DND-41 (cell line): ENCODE measurements at places on chromosomes 1 and 21.

DNA sequence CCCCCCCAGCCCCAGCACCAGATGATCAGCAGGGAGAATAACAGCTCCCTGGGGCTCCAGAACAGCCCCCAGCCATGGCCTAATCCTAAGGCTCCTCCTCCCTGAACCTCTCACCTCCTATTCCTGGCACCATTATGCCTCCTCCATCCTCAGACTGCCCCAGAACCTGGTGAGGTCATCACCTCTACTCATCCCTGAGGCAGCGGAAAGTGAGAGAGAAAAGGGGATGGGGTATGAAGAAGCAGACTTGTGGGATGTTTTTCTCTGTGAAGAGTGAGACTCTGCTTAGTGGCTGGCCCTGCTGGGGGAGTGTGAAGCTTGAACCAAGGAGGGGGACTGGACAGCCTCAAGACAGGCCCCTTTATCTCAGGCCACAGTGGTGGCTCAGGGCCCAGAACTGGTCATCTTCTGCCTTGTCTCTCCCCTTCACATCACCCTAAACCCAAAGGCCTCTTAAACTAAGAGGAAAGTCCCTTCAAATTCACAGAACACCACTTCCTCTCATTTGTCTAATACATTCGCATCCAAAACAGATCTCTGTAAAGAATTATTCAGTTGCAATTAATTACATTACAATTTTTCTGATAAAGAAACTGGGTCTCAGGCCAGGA is 2.2 kb upstream of the PPM1J start:
- DNase-seq = no peak

GRCh38 chr1:192807211-192808162 is 1.4 kb upstream of the RGS2 start:
- DNase-seq = no peak

- DNase-seq = no peak
These were observed 285.5 kb downstream of the VAV3 start for GRCh38 chr1:107679411-107679953.

DNA sequence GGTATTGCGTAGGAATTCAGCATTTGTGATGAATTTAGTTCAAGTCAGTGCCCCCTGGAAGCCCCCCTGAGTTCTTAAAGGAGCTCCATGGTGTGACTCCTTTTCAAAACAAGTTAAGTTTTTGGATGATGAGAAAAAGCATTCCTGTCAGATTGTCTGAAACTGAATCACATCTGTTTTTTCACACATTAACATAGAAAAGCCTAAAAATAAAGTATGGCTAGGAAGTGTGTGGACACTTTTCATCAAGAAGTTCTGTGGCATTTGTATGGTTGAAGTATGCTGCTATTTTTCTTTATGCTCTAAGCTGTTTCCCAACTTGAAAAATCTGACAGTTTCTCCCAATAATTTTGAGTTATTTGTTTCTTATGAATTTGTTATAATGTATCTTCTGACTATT is 33.7 kb downstream of the PRDM2 start:
- no peak for DNase-seq

DNA sequence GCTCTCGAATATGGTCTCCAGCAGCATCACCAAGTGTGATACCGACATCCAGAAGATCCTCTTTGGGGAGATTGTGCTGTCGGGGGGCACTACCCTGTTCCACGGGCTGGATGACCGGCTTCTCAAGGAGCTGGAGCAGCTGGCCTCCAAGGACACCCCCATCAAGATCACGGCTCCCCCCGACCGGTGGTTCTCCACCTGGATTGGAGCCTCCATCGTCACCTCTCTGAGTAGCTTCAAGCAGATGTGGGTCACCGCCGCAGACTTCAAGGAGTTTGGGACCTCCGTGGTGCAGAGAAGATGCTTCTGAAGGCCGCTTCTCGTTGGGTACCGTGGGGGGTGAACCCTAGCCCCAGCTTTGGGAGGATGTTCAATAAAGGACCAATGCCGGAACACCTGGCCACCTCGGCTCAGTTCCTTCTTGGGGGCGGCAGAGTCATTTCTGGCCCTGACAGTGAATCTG is 1.3 kb downstream of the ACTRT2 start:
- DNase-seq = no peak

DNA sequence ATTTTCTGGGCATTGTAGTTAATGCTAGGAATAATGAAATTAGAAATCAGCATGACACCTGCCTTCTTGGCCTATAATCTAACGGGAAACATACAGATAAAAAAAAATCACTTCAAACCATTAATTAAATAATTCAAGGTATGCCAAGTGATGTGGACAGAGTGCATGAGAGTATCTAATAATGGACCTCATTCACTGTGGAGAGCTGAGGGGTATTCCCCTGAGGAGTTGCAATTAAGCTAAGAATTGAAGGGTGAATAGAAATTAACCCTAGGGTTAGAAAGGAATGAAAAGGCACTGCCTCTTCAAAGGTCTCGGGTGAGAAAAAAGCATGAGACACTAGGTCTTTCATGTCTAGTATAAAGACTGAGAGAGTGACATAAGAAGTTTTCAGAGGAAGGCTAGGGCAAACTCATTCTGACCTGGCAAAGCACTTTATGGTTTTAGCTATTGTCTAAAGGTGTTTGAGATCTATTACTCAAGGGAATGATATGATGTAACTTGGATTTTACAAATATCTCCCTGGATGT is 466.1 kb downstream of the KCNT2 start:
- DNase-seq = no peak

- no peak for DNase-seq
These were observed 41.0 kb downstream of the MFSD2A start for GRCh38 chr1:39995973-39996393.

- no peak for DNase-seq
These were observed 105.3 kb downstream of the MAST2 start for GRCh38 chr1:45908611-45909140.

GRCh38 chr1:200048244-200048643 is 20.7 kb downstream of the NR5A2 start:
- DNase-seq = no peak

- DNase-seq = no peak
These were observed 74.0 kb downstream of the KIF14 start for GRCh38 chr1:200546577-200546976.

GRCh38 chr1:94952539-94952938 is 25.6 kb upstream of the CNN3 start:
- DNase-seq = no peak

DNA sequence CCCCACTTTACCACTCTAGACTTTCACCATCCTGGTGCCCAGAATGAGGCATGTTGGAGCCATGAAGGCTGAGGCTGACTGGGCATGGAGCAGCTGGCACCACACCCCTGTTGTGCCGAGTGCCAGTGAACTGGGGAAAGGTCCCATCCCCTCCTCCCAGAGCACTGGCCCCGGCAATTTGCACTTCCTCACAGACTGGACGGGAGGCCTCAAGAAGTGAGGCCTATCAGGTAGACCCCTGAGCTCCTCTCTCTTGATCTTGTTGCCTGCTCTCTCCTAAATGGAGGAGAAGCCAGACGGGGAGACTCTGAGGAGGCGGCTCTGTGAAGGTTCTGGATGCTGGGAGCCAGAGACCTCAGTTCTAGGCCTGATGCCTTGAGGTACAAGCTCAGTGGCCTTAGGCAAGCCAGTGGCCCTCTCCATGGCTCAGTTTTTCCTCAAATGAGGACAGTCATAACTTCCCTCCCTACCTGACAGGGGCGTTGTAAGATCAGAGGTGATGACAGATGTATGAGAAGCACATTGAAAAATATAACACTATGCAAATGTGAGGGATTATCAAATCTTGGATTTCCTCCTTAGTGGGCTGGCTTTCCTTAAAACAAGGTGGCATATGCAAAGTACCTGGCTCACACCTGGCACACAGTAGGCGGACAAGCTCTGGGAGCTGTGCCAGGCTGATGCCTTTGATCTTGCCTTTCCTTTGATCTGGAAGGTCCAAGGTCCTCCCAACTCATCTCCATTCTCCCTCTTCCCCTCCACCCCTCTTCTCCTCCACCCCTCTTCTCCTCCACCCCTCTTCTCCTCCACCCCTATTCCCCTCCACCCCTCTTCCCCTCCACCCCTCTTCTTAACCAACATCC is 6.7 kb downstream of the GRHL3 start:
- no peak for DNase-seq

DNA sequence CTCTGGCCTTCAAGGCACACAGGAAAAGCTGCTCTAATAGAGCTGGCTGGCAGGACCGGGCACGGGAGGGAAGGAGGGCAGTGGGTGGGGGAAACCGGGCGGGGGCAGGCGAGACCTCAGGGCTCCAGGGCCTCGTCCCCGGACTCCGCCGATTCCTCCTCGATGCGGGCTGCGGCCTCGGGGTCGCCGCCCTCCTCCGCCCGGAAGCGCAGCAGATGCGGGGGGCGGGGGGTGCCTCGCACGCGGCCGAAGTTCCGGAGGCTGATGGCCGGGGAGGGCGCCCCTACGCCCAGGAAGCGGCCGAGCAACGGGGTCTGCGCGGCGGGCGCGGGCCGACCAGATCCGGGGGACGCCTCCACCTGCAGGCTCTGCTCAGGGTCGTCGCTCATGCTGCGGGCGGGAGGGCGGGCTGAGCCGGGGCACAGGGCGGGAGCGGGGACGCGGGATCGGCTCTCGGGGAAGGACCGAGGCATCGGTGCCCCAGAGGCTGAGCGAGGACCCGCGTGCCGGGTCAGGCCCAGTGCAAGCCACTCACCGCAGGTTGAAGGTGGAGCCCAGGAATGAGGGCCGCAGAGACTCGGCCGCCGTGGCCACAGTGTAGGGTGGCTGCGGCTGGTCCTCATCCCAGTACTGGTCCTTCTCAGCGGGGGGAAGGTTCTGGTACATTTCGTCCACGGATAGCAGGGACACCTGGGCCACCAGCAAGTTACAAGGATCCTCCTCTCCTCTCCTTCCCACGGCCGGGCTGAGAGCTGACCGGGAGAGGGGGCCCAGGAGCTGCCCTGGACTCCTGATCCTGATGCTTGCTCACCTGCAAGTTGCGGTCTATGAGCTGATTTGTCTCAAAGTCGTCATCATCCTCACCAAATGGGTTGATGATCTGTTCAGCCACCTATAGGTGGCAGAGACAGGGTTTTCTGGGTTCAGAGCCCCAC is 3.6 kb downstream of the BEST4 start:
- no peak for DNase-seq

GRCh38 chr1:53446051-53446450 is 13.1 kb upstream of the DMRTB1 start:
- no peak for DNase-seq

GRCh38 chr1:31628931-31629556 is 11.6 kb downstream of the HCRTR1 start:
- no peak for DNase-seq

DNA sequence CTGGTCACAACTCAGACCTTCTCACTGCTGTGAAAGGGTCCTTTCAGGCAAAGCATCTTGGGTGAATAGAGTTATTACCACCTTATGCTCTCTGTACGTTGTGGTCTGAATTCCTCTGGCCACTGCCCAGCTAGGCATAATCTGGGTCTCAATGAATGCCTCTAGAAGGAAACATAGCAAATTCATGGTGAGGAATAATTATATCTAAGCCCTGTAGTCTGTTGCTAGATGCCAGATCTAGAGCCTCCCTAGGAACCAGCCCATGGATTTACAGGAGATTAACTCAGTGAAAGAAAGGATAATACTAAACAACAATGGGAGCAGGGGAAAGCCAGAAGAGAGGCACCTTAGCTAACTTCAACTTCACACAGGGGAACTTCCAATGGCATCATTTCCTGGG is 2.4 kb upstream of the COL11A1 start:
- no peak for DNase-seq

DNA sequence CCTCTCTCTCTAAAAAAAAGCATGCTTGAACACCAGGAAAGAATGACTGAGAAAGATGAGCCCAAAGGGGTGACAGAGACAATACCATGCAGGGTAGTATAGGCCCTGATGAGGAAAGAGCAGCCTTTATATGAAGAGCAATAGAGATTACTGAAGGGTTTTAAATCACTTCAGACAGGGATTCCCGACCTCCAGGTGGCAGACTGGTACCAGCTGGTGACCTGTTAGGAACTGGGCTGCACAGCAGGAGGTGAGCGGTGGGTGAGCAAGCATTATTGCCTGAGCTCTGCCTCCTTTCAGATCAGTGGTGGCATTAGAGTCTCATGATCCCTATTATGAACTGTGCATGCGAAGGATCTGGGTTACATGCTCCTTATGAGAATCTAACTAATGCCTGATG is 30.8 kb upstream of the GTF2B start:
- DNase-seq = no peak

DNA sequence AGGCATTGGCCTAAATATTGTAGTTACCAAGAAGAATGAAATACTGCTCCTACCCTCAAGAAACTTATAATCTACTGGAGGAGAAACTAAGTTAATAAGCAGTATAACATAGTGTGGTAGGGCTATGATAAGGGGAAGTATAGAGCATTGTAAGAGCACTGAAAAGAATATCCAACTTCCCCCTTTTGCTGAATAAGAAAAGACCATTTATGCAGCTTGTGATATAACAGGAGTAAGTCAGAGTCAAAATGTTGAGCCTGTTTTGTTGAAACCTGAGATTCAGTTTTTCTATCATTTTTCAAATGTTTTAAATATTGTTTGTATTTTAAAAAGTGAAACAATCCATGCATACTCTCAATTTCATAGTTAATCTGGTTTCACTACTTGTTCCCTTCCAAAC is 48.3 kb upstream of the FCRL4 start:
- DNase-seq = no peak

- no peak for DNase-seq
These were observed 996 bp upstream of the MGST3 start for GRCh38 chr1:165629848-165630628.

- DNase-seq = no peak
These were observed 11.5 kb downstream of the TMPRSS3 start for GRCh38 chr21:42384156-42384945.

- DNase-seq = no peak
These were observed 304.3 kb downstream of the LTN1 start for GRCh38 chr21:28688381-28688780.

DNA sequence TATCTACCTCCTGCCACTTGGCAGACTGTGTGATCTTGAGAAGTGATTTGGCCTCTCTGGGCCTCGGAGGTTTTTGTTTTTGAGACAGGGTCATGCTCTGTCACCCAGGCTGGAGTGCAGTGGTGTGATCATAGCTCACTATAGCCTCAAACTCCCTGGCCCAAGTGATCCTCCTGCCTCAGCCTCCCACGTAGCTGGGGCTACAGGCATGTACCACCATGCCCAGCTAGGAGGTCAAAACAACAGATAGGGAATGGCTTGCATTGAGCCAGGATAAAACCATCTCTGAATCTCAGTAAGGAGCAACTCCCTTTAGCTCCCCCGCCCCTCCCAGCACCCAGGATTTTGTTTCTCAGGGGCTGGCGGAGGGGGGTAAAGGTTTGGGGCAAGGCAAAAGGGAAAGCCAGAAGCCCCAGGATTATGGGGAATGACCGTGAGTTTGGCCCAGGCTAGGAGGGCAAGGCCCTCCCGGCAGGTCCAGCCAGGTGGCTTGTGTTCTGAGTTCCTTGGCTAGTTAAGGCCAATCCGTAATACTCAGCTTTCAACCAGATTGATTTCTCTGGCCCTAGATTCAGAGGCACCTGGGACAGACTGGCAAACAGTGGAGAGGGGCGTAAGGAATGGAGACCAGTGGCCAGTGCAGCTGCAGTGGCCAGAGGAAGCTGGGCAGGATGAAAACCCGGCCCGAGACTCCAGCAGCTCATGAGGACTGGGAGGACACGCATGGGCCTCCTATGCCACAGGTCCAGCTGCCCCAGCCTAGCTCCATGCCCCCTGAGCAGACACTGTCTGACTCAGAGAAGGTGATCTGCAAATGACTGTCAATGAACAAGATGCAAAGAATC is 130.1 kb downstream of the DMRTB1 start:
- no peak for DNase-seq

- DNase-seq = no peak
These were observed 198.0 kb upstream of the ZP4 start for GRCh38 chr1:238088560-238089290.
